ENCODE measurements at places on chromosomes 16 and 17.

- no peak for DNase-seq
Measured at GRCh38 chr17:17913695-17914332, 58.4 kb downstream of the TOM1L2 start.

DNA sequence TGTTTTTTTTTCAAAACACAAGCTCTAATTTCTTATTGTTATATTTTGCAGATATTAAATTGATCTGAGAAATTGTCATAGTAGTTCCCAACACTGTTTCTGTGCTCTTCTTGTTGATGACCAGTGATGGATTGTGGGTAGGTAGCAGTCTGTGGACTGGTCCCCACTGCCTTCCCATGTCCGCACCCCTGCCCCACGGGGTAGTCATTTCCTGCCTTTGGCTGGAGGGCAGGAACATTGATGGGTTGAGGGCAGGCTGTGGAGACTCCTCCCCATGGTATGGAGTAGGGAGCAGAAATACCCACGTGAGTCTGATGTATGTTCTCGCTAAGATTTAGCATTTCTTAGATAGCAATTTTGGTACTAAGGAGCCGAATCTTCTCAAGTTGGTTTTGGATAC, 762.0 kb downstream of the CDH8 start:
- DNase-seq, result no peak

- peak; percentile 16 for DNase-seq
Measured at GRCh38 chr17:77829843-77830799, 128.4 kb upstream of the TNRC6C start.

- no peak for DNase-seq
Measured at GRCh38 chr16:65116818-65117430, 4.9 kb downstream of the CDH11 start.
